ENCODE measurements at places on chromosomes 16 and 17. TPM values are rescaled to one million over a fixed set of nuclear protein-coding genes. Genes with fewer than 3 reads are reported as not detected.

TTYH2 gene
- total RNA-seq = 1.5 TPM

TNFRSF13B gene
- total RNA-seq = 3.3 TPM

- DNase-seq = no peak
Observed at GRCh38 chr17:66367107-66367506, 64.7 kb downstream of the PRKCA start.

DNA sequence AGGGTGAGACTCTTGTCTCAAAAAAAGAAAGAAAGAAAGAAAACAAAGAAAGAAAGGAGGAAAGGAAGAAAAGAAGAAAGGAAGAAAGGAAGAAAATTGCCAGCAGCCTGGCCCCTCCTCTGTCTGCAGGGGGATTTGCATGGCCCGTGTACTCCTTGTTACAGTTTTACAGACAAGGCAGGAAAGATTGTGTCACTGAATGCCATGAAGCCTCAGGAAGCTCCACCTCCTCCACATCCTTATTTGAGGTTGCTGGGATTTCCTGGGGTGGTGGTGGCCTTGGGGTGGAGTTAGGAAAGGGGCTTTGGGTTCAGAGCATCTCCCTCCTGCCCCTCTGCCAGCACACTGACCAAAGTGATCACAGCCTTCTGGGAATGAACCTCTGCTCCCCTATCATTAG, 23.6 kb downstream of the CFAP20 start:
- DNase-seq = no peak

DNA sequence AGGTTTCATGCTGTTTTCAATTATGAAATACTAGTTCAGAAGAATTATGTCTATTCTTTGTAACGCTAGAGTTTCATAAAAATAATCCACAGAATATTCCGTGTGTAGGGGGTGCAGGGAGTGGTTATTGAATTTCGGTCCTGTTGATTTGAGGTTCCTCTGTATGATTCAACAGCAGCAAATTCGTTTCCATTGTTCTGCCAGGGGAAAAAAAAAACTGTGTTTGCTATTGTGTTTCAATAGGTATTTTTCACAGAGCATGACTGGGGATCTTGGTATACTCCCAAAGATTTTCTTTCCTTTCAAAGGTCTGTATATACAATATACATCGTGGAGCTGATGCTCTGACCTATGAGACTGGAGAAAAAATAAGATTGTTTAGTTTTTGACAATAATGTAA, 15.8 kb downstream of the SHISA9 start:
- no peak for DNase-seq
